Stimulated activated CD8-positive, alpha-beta memory T cell treated with anti-CD3 and anti-CD28 coated beads, Interleukin-4, amount 100 ng/mL, for 24 hours (primary cell): ENCODE measurements at places on chromosomes 1 and 21.

- DNase-seq = no peak
These were observed 26.2 kb upstream of the TADA1 start for GRCh38 chr1:166902279-166902678.

DNA sequence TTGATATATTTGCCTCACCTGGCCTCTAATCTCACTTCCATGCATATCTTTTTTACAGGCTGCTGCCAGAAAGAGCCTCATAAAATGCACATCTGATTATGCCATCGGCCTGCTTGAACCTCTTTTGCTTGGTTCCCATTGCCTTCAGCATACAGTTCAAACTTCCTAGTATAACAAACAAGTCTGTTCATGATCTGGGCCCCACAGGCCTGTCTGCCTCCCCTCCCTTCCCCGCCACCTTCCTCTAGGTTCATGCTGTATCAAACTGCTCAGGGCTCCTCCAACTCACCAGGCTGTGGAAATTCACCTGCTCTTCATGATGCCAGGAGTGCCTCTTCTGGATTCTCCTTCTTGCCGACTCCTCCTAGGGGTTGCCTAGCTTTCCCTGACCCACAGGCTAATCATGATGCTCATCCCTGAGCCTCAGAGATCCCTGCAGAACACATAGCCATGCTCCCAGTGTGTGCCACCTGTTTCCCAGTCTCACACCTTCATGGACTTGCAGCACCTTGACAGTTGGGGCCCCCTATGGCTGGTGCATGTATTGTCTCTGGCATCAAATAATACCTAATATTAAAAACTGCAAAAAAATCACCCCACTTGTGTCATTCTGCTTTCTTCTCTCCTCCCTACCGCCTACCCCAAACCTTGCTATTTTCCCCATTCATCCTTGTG, 33.7 kb upstream of the CD2 start:
- DNase-seq = no peak

DNA sequence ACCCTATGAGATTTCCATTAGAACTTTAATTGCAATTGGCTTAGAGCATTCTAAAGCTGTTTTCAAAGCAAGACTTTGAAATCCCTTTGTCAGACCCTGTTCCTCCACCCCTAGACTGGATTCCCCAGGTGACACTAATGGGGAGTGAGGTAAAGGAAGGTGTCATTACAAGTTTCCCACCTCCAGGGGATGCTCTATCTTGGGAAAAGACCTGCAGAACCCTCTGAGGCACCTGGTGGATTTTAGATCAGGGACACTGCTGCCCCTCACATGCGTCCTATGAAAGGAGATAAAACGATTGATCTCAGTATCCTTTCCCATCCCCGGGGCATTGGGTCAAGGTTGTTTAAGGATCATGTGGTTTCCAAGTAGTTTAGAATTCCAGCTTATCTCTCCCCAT, 80.3 kb upstream of the RGS4 start:
- DNase-seq = no peak

GRCh38 chr1:205598841-205599668, 32.8 kb downstream of the ELK4 start:
- no peak for DNase-seq

DNA sequence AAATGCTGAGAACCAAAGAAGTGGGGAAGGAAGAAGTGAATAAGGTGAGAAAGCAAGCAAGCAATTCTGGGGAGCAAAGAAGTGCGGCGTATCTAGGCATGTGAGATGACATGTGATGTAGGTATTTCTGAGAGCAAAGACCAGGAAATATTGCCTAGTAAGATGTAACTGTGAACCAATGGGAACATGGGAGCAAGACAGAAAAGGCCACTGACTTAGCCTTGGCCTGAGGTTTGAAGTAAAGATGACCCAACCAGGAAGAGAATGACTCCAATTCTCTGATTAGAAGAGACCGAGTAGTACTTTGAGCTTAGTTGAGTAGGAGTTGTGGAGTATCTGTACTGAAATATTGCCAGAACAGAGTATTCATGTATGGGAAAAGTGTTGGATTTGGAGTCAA, 31.1 kb downstream of the SLAMF6 start:
- DNase-seq = no peak

- no peak for DNase-seq
These were observed 142.1 kb downstream of the NEGR1 start for GRCh38 chr1:72140222-72140621.

- no peak for DNase-seq
These were observed 1.2 kb upstream of the LHX9 start for GRCh38 chr1:197915862-197916499.

- no peak for DNase-seq
These were observed 677 bp downstream of the NCAM2 start for GRCh38 chr21:20998886-20999285.

DNA sequence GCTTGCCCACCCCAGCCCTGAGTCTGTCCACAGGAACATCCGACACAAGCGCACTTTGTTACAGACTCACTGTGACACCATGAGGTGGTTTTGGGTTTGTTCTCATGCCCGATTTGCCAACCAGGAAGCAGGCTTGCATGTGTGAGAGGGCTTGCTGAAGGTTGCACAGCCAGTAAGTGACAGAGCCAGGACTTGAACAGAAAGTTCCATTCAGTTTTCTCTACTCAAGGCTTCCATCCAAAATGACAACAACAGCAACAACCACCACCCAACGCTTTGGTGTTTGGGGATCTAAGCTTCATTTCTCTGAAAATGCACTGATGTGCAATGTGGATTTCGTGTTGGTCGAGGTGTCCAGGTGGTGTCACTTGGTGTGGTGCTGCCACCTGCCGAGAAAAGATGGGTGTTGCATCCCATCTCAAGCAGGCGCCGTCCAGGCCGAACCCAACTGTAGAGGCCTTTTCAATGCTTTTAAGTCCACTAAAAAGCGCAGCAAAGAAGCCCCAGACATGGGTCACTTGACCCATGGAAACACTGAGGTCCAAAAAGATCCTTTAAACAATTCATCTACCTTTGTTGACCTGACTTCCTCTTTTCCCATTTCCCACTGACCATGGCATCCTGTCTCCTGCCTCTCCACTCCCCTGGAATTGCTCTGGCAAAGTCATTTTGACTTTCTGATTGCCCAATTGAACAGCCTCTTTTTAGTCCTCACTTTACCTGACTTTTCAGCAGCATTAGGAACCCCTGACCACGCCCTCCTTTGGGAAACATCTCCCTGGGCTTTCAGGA, 12.2 kb downstream of the CITED4 start:
- peak; percentile 66 for DNase-seq

- DNase-seq = no peak
These were observed 90.8 kb downstream of the NFIA start for GRCh38 chr1:61173118-61173517.

GRCh38 chr1:91601554-91602376, 101.1 kb downstream of the CDC7 start:
- no peak for DNase-seq

- DNase-seq = no peak
These were observed 40.7 kb downstream of the ARHGEF11 start for GRCh38 chr1:157004806-157005205.

DNA sequence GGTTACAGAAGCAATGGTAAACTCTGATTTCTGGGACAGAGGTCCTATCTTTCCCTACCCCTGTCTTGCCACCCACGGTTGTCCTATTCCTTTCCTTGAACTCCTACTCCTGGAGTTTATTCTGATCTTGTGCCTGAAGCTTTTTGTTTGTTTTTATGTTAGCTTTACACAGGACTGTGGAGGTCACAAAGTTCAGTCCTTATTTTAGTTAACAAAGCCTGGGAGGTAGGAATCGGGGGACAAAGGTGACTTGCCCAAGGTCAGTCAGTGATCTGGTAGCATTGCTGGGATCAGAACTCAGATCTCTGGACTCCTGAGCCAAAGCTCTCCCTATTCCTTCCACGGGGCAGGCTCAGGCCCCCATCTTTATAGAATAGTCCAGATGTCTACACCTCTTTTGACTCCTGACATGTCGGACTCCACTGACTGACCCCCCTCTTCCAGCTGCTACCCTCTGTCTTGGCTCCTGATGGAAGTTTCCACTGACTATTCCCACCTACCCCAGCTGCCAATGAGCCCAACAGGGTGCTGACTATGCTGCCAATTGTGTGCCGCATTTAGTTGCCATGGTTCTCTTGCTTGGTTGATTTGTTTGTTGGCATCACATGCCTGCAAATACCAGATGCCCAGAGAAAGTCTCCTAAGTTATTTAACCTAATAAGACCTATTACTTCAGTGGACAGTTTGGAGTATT, 9.9 kb downstream of the F5 start:
- no peak for DNase-seq

DNA sequence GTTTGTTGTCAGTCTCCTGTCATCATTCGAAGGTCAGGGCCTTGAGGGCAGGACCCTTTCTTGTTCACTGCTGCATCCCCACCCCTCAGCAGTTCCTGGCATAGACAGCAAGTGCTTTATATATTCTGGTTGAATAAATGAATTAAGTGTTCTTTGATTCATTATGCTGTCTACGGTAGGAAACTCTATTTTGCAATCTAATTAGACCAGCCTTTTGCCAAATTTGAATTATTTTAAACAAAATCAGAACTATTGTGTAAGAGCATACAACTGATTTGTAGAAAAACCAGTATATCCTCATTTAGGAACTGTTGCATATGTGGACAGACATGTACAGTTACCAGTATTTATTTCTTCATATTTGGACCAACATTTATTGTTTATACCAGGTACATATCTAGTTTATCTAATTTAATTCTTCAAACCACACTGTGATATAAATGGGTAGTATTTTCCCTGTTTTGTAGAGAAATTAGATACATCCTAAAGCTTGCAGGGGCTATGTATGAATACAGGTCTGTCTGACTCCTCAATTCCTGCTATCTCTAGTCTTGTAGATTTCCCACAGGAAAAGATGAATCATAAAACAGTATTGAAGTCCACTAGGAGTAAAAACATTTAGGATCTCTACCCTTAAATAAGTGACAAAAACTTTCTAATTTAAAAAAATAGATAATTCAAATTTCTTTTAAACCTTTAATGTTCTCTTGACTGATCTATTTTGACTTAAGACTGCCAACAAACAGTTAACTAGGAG, 10.4 kb downstream of the MGST3 start:
- DNase-seq = no peak

DNA sequence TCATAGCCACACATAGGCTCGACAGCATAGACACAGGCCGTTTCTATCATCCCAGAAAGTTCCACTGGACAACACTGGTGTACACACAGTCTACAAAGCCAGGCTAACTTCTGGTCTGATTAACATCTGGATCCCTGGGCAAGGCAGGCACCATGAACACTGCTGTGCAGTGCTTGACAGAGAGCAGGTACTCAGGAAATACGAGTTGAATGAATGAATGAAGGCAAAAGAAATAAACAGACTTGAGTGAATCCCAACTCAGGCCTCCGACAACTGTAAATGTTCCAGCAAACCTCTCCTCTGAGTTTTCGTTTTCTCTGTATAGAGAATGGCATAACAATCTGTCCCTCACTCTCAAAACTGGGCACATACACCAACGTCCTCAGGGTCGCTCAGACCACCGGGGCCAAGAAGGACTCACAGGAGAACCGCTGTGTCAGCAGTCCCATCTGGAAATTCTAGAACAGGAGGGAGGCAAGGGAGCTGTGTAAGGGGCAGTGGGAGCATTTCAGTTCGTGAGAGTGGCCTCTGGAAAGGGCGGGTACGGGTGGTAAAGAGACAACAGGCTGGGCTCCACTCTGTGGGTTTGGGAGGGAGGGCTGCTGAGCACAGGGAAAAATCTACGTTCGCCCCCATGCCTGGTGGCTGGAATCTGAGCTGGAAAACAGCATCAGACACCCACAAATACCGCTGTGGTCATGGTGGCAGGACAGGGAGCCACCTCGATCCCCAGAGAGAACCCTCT, 15.1 kb upstream of the ECE1 start:
- DNase-seq = no peak
